Spleen (tissue), 13 donors: ENCODE measurements at places on chromosomes 7 and 10.

DNA sequence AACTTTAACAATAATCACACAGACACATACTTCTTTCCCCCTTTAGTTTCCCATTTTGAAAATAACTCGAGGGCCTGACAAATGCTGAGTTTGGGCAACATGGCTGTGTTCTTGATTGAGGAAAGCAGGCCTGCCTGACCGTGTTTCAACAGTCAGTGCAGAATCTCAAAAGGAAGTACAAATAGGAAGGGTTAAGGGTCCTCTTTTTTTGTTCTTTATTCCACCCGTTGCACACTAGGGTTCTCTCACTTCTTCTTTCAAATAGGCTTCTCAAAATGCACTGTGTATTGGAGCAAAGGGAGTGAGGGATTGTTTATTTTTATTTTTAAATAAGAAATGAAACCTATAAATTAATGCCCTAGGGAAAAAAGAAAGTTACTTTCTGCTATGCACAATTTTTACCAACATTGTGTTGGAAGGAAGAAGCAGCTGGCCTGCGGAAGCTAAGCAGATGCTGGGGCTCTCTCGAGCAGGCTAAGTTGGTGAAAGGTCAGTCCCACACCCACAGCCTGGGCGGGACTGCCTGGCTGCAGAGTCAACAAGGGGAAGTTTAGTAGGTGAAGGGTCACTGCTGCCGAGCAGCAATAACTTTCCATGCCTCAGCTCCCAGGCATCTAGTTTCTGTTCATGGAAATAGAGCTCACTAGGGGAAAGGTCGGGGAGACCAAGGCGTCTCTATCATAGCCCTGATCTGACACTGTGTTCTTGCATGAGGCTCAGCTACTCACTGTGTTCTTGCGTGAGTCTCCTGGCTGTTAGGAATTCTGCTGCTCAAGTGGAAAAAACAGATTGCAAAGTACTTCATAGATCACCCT, 12.2 kb upstream of the PDK4 start:
- DNase-seq: peak; percentile 93

DNA sequence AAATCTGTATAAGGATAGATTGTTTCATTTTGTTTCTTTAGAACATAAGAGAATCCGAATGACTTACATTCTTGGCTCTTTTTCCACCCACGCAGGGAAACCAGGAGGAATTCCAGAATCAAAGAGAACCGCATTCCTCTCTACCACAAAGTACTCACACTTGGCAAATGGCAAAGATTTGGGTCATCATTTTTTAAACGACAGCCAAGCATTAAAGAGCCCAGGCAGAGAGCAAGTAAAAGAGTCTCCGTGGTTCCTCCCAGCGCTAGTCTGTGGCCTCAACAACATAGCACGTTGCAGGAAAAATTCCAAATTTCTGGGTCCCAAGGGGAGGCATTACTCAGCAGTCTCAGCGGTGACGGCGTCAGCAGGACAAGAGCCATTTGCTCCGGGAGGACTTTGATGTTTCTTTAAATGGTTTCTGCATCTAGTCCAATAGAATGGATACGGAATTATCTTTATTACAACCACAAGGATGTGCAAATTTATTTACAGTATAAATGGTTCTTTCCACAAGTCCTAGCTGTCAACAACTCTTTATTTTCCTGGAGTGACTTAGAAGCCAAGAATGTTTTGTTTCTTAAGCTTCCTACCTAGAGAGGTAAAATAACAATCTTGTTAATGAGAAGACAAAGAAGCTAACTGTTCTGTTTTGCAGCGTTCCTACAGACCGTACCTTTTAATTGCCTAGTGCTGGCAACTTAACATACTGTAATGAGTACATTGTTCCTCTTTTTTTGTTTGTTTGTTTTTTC, 232.5 kb downstream of the SKIDA1 start:
- no peak for DNase-seq

DNA sequence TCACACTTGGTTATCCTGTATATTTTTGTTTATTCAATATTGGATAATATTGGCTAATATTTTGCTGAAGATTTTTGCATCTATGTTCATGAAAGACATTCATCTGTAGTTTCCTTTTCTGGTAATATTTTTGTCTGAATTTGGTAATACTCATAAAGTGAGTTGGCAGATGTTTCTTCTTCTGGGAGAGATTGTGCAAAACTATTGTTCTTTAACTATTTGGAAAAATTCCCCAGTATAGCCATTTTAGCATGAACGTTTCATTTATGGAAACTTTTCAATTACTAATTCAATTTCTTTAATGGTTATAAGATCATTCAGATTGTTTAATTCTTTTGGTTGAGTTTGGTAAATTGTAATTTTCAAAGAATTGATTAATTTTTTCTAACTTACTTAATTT, 560.8 kb upstream of the FZD8 start:
- DNase-seq: no peak

- no peak for DNase-seq
Measured at GRCh38 chr7:108007261-108007660, 4.3 kb upstream of the LAMB1 start.

DNA sequence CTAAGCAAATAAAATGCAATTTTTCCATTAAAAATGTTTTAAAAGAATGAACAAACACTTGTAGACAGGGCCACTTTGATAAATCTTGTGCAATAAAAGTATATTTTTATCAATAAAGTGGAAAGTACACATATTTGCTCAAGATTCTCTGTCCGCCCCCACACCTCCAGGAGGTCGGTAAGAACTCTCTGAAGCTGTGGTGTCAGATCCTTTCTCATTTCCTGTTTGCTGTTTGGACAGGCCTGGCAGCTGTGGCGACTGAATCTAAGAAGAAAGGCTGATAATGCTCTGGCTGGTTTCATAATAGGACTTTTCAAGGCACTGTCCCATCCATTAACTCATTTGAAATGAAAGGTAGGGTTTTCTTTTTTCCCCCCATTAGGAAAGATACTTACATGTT, 15.3 kb upstream of the ASB4 start:
- no peak for DNase-seq

DNA sequence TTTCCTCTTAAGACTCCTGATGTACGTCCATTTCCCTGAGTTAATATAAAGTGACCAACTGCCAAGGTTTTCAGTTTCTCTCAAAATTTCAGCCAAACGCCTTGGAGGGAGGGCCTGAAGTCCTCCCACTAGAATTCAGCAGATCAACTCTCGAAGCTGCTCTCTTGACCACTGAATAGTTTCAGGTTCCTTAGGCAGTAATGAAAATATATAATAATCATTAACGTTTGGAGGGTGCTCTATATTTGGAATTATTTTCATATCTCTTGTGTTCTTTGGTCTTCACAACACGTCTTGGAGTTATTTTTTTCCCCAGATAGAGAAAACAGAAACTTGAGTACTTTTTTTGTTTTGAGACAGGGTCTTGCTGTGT, 123.6 kb upstream of the SFMBT2 start:
- DNase-seq: no peak

- DNase-seq: no peak
Measured at GRCh38 chr7:158894825-158895224, 38.5 kb downstream of the DYNC2I1 start.

DNA sequence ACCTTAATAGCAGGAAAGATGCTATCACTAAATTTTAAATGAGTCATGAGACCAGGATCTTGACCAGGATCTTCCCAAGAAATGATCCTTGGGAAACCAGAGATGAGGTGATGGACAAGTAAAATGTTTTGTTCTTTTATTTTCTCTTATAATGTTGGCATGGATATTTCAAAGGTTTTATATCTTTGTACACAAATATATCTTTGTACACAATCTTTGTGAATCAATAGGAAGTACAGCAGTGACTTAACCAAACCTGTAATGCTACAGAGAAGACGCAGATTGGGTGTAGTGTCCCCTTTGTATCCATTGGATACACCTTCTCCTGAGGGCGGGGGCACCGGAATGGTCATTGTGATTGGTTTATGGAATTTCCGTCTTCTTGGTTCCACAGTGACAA, 180.1 kb upstream of the CCDC6 start:
- DNase-seq: no peak

DNA sequence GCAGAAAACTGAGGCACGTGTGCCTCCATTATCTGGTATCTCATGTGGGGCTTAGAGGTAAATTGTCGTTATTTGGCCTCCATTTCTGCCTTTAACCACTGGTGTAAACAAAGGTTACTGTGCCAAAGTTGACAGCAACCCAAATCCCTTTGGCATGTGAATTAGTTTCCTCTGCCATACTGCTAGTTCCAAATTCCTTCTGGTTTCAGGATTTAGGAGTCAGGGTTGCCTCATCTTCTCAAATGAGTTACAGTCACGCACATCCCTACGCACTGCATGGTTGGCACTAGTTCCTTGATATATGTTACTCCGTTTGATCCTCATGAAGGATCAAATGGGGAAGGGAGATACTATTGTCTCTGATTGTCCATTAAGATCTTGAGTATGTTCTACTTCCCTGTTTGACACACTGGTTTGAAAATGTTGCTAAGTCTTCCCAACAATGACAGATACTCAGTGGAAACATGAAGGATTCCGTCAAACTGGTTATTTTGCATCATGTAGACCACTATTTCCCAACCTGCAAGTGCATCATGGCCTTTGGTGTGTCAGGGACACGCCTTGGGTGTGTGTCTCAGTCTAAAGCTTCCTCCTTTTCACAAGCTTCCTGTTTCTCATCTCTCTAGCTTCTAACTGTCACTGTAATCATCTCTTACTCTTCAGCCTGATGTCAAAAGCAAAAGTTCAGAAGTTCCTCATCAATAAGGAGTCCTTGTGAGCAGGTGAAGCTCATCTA, at the start of gene LIPN:
Gene LIPN (plus strand): TSS at position 655 of the 736 bp plus-strand sequence. CDS start 1,386 bp downstream, outside the sequence.
- peak; percentile 71 for DNase-seq

DNA sequence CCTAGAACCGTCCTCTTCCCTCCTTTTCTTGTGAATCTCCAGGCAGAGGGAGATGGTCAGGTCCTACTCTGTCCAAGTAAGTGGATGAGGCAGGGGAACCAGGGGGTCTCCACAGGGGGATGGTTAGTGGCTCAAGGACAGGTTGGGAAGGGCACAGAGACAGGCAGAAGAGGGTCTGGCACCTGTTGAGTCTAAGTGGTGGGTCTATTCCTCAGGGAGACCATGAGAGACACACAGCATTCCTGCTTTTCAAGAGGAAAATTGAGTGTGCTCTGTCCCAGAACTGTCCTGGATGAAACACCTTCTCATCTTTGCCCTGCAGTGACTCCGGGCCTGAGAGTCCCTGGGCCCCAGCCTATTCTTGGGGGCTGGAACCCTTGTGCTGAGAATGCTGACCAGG, 184.8 kb upstream of the GALNT17 start:
- no peak for DNase-seq

GRCh38 chr10:109592391-109592790, 330.9 kb downstream of the XPNPEP1 start:
- no peak for DNase-seq

- DNase-seq: no peak
Measured at GRCh38 chr10:32197423-32197822, 141.2 kb upstream of the KIF5B start.

DNA sequence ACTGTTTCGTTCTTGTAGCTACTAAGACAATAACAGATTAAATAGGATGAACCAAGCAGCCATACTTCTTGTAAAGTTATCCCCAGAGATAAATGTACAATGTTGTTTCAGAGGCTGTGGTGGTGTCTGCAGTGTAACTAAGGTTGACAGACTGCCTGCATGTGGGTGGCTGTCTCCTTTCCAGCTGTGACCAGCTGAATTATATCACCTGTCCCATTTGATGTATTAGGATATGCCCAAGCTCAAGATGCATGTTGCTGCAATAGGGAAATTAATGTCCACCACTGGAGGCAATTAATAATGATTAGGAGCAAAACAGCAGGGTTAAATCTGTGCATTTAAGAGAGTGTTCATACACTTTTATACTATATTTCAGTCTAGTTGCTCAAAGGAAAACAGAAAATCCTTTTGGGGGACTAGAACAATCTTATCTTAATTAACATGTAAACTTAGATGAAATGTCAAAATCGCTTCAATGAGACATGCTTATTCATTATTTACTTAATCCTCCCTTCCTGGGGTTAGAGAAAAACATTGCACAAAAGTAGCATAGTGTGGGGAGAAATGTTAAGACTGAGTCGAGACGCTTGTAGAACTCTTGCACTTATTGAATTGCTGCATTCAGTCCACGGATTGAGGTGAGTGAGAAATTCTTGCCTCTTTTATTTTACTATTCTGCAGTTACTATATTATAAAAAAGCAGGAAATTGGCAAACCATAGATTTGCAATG, 269.0 kb downstream of the SNX10 start:
- no peak for DNase-seq

DNA sequence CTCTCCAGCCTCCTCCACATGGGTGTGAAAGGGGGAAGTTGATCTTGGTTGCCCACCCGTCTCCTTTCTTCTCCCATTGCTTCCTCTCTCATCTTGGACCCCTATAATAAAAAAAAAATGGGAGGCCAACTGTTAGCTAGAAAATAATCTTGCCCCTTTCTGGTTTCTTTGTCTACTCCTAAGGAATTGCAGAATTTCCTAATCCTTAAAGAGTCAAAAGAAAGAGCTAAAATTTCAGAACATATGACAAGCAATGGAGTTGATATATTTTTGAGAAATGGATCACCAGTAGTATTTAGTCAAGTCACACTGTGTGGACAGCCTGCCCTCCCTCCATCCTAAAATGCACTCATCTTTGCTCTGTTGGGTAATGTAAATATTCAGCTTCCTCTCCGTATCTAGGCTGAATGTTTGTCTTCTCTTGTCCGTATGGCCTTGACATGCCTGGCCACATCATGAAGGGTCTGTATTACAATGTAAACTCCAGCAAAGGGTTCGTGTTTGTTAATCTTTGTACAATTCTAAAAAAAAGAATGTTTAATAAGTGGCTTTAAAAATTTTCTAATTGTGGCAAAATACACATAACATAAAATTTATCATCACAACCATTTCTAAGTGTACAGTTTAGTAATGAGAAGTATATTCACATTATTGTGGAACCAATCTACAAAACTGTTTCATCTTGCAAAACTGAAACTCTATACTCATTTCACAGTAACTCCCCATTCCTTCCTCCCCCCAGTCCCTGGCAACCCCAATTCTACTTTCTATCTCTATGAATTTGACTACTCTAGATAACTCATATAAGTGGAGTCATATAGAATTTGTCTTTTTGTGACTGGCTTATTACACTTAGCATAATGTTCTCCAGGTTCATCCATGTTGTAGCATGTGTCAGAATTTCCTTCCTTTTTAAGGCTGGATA, 71.5 kb downstream of the ZNF92 start:
- DNase-seq: no peak

GRCh38 chr7:45061352-45061751, 27.4 kb downstream of the NACAD start:
- DNase-seq: no peak

GRCh38 chr10:98267069-98267893, 713 bp downstream of the LOXL4 start:
- no peak for DNase-seq

- no peak for DNase-seq
Measured at GRCh38 chr10:27527666-27528295, 23.7 kb downstream of the RAB18 start.

DNA sequence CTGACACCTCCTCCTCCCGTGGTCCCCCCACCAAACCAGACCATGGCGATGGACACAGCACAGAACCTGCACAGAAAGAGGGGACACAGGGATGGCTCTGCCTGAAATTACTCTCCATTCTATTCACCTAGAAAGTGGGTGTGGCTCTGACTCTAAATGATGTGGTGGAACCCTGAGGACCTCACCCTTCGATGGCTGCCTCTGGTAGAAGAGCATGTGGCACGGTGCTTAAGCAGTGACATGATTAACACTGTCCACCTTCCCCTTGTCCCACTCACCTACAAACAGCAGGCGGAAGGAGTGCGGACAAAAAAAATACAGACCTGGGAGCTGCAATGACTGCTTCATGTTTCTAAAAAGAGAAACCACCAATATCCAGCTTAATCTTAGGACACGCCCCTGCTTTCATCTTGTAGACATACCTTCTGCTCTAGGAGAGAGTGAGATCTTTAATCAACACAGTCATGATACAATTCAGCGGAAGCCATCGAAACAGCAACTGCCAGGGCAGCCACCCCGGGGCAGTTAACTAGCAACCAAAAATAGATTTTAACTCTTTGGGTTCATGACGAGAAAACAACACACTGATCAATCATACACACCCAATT, 11.4 kb downstream of the JCAD start:
- no peak for DNase-seq
